ENCODE measurements at places on chromosomes 2 and 18. TPM values are rescaled to one million over a fixed set of nuclear protein-coding genes. Genes with fewer than 3 reads are reported as not detected.

DNA sequence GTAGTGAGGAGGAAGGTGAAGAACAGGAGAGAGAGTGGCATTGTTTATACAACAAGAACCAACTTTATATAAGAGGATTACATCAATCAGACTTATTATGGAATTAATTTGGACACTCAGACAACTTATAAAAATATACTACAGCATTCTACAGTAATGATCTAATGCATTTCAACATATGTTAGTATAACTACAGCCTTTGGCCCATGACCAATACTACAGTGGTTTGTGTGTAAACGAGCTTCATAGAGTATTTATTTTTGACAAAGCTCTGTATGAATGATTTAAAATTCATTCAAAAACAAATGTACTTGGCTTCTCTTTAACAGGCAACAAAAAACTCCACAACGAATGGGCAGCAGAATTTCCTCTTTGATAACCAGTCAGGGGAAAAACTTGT lies 72.8 kb downstream of the ZNF521 start:
- DNase-seq = no peak

DNA sequence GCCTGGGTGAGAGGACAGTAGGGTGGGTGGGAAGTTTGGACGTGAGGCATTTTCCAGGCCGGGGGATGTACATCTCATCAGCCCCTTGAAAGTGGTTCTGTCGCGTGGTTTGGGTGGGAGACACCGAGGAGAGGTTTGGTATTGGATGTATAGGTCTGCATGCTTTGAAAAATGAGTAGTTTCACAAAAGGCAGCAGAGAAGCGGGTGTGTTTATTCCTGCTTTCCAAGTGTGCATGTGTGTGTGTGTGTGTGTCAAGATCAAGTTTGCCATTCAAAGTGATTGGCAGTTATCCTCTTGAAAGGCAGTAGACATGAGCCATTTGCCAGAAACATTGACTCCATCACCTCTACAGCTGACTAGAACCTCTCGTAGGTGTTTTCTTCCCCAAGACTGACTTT lies 423.1 kb upstream of the POU3F3 start:
- DNase-seq = no peak

- DNase-seq = peak; percentile 40
Observed at GRCh38 chr2:189698020-189698887, 23.8 kb downstream of the ANKAR start.

- no peak for DNase-seq
Observed at GRCh38 chr18:25144820-25145219, 207.1 kb downstream of the ZNF521 start.

DNA sequence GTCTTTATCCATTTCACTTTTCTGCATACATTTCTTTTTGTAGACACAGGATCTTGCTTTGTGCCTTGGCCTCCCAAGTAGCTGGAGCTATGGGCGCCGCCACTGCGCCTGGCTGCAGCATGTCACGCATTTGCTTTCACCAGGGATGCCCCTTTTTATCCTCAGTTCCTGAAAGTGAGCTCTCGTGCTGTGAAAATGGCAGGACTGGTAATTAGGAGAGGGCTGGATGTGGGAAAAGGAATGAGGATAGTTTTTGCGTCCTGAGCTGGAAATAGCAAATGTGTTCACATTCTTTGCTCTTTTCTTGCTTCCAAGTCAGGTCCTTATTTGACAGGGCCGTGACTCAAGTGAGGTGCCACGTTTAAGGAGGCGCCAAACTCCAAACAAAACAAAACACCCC lies 104.6 kb downstream of the LDLRAD4 start:
- no peak for DNase-seq

DNA sequence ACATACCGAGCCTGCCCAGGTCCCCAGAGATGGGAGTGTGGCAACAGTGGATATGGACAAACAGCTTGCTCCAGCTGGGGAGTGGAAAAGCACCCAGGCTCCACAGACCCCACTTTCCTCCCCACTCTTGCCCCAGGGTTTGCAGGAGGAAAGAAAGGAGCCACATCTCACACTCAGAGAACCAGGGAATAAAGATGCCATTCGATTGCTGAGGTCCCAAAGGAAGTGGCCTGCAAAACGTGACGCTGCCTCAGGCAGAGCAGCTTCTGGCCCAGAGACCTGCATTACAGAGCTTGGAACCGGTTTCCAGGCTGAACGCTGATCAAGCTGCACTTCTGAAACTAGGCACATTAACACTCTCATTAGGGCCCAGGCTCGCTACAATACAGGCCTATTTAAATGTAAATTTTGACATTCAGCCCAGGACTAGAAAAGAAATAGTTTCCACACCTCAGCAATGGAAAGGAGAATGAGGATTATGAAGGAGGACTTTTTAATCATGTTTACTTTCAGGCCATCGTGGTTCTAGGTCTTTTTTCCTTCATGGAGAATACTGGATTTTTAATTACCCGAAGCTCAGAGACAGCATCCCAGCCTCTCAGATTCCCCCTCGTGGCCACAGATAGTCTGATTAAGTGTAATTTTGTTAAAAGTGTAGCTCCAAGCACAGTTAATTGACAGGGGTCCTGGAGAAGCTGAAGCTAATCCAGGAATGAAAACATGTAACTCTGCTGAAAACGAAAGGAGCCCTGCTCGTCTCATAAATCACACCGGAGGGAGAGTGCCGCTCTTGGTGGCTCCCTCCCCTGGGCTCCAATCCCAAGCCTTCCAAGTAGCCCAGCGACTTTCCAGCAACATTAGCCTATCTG lies 221.3 kb upstream of the RAB6C start:
- DNase-seq = peak; percentile 38

- no peak for DNase-seq
Observed at GRCh38 chr2:6336752-6337471, 528.8 kb downstream of the CMPK2 start.

- peak; percentile 66 for DNase-seq
Observed at GRCh38 chr18:58045242-58046092, 1.4 kb downstream of the NEDD4L start.

GRCh38 chr2:109128048-109128615 lies 873 bp upstream of the SH3RF3 start:
- DNase-seq = peak; percentile 86

DNA sequence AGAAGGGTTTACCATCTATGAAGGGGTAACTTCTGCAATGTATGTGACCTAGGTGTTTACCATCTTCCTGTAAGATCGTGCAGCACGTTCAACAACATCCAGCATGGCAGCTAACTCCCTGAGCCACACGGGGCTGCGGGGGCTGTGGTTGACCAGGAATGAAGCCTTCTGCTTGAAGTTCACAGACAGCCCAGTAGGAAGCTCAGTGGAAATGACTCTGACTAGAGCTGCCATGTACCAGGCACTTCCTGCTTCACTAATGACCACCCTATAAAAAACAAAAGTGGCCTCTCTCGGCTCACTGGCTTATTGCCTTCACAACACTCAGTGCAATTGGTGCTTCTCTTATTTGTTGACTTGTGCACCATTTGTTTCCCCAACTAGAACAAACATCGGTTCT lies 99.7 kb upstream of the SMAD7 start:
- no peak for DNase-seq

GRCh38 chr2:167933097-167933814 lies 314.1 kb downstream of the STK39 start:
- no peak for DNase-seq

The TMEM37 gene
- total RNA-seq = 9.6 TPM

The CPLX4 gene
- not detected for total RNA-seq

The GATA6 gene
- total RNA-seq = 0.21 TPM

The ALLC gene
- total RNA-seq = not detected

The DAPL1 gene
- total RNA-seq = not detected

The SOCS6 gene
- total RNA-seq = 14.5 TPM

The REG3A gene
- total RNA-seq = not detected

The MAPK4 gene
- 3.3 TPM for total RNA-seq
